ENCODE measurements at places on chromosomes 3 and 15.

DNA sequence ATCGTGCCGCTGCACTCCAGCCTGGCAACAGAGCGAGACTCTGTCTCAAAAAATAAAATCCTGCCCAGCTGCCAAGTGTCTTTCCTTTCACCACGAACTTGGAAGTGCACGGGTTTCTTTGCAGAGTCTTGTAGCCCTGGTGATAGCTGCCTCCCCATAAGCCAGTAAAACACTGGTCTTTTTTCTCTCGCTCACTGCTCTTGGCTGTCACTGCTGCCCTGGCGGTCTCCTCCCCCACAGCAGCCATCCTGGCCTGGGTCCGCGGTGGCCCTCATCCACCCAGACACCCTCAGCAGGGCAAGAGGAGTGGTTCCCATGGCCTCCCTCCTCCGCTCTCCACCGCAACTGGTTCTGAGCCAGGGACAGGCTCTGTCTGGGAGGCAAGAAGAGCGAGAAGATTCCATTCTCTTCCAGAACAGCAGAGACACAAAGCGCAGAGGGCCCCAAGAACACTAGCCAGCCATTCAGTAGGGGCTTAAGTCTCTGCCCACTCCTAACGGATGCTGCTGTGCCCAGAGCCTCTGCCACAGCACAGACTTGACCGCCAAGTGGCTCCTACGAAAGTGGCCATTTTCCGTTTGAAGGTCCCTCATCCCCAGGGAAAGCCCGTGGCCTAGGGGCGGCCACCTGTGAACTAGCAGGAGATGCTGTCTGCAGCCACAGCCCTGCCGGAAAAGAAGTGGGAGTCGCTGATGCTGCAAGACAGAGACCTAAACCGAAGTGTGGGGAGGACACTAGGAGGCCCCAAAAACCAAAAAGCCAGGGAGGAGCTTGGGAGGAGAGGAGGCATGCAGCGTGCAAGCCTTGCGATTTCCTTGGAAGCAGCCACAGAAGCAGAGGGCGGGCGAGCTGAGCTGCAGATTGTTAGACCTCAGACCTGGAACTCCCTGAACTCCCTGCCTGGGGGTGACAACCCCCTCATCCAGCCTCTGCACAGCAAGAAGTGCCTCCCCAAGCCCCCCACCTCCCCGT is 44.1 kb downstream of the KLHL25 start:
- no peak for DNase-seq

DNA sequence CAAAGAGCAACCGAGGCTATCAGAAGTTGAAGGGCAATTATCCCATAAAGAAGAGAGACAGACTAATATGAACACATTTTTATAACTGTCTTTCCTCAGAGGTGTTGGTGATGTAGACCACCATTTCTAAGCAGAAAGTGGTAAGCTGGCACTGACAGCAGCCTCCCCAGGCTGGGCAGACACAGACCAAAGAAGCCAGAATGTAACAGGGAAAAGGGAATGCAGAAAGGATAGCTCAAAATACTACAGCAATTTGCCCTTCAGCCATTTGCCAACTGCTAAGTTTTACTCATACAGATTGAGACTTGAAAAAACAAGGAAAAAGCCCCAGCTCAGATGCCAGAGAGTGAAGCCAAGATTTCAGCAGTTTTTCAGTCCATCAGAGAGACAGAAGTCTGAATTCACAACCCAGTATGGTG is 73.5 kb upstream of the ABI3BP start:
- no peak for DNase-seq

GRCh38 chr3:190886945-190887344 is 24.5 kb upstream of the GMNC start:
- DNase-seq: no peak

DNA sequence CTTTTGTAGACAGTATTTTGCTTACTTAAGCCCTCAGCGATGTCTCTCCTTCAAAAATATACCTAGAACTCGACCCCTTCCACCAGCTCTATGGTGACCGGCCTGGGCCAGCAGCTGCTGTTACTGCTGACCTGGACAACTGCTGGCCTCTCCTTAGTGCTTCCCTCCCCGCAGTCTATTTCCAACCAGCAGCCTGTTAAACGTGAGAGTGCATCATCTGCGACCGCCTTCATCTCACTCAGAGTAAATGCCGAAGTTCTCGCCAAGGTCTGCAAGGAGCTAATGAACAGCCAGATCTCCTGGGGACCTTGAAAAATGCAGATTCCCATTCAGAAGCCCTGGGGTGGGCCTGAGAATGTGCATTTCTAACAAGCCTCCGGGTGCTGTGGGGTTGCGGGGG is 86.7 kb downstream of the RPLP1 start:
- DNase-seq: no peak

DNA sequence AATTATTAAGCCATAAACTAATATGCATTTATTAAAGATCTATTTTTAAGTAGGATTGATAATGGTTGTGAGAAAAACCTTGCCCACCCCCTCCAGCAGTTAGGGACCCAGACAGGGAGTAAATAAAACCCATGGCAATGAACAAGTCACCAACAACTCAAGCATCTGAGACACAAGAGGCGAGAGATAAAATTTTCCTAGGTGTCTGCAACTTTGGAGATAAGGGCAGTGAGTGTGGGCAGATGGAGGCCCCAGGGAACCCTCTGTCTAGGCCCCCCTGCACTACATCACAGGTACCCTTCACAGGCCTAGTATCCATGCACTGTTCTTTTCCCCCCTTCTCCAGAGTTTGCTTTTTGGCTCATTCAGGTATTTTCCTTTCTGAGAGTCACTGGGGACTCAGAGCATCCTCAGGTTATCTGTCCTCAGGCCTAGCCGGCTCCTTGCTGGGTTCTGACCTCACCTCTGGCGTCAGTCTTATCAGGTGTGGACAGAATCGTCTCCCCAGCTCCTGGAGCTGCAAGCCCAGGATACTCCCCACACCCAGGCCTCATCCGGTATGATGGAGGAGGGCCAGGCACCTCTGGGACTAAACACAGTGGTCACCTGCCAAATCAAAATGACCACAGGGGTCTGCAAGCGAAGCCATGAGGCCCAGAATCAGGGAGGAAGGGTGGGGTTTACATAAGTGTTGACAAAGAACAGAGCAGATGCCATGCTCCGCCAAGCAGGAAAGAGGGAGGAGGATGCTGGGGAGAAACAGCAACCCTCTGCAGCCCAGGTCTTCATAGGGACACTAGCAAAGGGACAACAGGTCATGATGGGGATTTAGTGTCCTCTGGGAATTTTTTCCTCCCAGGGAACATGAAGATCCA is 50.4 kb downstream of the CCNL1 start:
- no peak for DNase-seq

DNA sequence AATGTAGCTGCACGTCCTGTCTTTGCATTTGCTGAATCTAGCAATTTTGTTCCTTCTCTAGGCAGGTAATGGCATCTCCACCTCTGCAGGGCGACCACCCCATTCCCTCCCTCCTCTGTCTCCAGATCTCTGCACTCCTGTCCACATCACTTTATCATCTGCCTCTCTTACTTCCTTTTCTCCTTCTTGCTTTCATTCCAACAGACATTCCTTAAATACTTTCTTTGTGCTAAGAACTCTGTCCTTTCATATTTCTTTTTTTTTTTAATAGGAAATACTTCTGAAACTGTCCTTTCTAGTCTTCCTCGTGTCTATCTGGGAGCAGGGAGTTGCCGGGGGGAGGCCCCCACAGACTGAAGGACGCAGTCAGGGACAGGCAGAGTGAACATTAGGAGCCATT is 7.2 kb downstream of the ITIH3 start:
- DNase-seq: no peak

GRCh38 chr3:183339461-183340086 is 86.5 kb downstream of the B3GNT5 start:
- DNase-seq: no peak

GRCh38 chr15:39578851-39579486 is 1.9 kb upstream of the THBS1 start:
- DNase-seq: no peak

GRCh38 chr3:58025837-58026569 is 17.8 kb downstream of the FLNB start:
- DNase-seq: no peak

DNA sequence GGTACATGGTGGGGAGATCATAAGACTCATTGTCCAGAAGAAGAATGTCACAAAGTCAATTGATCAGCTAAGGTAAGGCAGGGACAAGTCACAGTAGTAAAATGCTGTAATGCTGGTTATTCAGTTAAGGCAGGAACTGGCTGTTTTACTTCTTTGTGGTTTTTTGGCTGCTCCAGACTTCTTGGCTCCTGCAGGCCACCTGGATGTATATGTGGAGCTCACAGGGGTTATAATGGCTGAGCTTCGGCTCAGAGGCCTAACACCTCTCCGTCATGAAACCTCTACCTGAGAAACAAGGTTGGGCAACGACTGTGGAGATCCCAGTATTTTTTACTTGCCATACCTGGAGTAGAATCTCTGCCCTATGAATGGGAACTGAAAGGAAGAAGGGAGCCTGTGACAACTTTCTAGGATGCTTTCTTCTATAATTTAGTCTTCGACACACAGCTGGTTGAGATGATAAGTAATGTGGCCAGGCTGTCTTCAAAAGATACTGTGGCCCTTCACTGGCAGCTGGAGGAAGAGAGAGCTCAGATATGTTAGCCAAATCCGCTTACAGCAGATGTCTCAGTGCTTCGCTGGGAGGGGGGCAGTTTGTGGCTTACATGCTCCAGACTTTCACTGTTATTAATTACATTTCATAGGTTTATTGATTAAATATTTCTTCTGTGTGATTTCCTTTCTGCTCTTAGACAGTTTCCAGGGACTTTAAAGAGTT is 887.8 kb downstream of the IGSF11 start:
- DNase-seq: no peak

GRCh38 chr3:163541629-163542028 is 1536.7 kb downstream of the SI start:
- DNase-seq: no peak

GRCh38 chr15:29962407-29962806 is 120.3 kb upstream of the GOLGA8J start:
- DNase-seq: no peak

DNA sequence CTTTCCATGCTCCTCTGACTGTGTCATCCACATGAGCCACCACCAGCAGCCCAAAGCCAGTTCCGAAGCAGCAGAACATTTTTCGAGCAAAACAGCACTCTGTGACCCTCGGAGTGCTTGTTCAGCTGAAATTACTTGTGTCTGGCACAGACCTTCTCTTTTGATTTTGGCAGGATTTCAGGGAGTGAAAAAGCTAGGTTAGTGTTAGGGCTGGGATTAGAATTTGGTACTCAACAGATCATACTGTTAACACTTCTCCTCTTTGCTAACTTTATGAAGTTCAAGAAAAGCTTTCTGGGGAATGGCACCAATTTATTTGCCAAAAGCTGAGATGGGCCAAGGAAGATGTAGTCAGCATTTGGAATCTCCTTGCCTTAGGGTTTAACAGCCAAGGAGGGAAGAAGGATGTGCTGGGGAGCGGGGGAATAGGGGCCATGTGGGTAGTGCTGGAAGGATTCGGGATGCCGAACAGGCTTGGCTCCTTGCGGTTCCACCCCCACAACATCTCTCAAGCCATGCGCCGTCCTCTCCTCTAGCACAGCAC is 55.1 kb upstream of the TRA2B start:
- no peak for DNase-seq

GRCh38 chr3:159238646-159239045 is 436.8 kb downstream of the MFSD1 start:
- DNase-seq: no peak

DNA sequence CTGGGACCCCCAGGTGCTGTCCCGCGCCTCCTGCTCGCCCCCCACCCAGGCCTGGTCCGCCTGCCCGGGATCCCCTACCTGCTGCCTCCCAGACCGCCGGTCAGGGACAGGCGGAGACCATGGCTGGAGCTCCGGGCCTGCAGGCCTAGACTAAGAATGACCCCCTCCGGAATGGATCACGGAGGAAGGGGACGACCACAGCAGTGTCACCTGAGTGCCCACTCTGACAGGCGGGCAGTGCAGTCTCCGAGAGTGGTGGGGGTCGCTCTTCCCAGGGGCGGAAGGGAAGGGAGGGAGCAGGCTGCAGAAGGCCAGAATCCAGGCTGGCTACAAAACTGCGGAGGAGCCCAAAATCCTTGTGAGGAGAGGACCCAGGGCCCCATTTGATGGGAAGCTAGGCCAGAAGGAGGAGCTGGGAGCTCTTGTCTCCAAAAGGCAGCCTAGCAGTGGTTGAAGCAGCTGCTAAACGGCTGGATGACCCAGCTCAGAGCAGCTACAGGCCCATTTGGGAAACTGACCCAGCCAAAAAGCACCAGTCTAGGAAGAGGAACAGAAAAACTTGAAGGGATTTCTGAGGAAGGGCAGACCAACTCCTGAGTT is 908 bp upstream of the RAB43 start:
- no peak for DNase-seq

- no peak for DNase-seq
These were observed 88.7 kb downstream of the PLXNA1 start for GRCh38 chr3:127071597-127072001.

DNA sequence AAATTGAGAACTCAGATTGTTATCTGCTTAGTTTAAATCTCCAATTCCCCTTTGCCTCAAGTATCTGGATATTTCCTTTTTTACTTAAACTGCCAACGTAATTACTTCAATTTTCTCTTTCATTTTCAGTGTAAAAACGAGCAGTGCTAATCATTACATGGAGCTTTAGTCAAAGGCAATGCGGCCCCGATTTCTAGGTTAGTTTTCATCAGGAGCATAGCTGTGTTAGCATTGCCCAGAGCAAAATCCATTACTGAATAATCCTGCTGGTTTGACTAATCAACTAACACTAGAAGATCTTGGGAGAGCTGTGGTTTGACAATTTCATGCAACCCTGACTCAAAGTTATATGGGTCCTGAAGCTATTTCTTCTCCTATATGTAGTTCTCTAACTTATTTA is 46.2 kb downstream of the ZPLD1 start:
- DNase-seq: no peak

GRCh38 chr3:62611541-62612240 is 238.3 kb upstream of the FEZF2 start:
- no peak for DNase-seq

DNA sequence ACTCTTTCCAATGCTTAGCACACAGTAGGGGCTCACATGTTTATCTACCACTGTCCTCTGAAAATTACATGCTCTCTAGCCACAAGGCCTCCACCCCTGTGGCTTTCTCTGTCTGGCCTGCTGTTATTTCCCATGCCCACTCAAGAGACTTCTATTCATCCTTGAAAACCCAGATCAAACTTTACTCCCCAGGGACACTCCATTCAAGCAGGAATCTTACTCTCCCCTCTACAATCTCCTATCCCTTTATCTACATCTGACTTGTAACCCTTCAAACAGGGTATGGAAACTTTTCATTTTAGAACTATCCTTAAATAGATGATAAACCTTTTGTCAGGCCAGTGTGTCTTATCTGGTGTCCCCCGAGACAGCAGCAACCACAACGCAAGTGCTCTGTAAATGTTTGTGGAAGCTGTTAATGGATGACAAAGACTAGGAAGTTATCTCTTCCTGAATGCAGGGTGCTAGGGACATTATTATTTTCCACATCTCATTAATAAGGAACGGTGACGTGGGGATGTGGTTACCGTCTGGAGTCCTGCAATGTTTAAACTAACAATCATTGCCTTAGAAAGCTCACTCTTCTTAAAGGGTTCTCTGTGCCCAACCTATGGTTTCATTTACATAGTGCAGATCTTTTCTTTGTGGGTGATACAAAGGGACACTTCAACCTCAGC is 322.3 kb downstream of the ARRDC4 start:
- DNase-seq: no peak

GRCh38 chr3:40079203-40079846 is 230.2 kb upstream of the EIF1B start:
- DNase-seq: no peak

Data from NCI-H1694 (cell line).